ENCODE measurements at places on chromosomes 5 and 9.

- no peak for DNase-seq
Measured at GRCh38 chr9:76798527-76798926, 34.3 kb downstream of the PCA3 start.

- no peak for DNase-seq
Measured at GRCh38 chr5:14134083-14134482, 9.1 kb upstream of the TRIO start.

GRCh38 chr5:40754381-40755092 lies 1.2 kb downstream of the TTC33 start:
- DNase-seq: no peak

- DNase-seq: no peak
Measured at GRCh38 chr9:85527331-85528020, 214.3 kb downstream of the AGTPBP1 start.
